KG1 (cell line): ENCODE measurements at places on chromosomes 6 and 20.

- no peak for DNase-seq
These were observed 6.3 kb upstream of the NAA20 start for GRCh38 chr20:20010639-20011500.

DNA sequence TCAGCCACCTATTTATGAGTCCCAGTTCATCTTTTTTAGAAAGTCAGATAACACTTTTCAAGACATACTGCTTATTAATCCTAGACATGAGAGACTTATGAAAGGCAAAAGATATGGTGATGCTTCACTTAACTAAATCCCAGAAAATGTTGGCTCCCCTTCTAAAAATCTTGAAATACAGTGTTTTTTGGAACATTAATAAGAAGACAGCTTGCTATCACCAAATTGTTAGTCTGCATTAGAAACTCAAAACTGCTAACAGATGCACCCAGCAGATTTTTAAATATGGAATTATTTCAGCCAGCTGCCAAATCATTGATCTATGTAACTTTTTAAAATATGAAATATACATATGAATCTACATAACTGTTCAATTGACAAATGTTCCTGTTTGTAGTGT is 108.6 kb upstream of the TIAM2 start:
- no peak for DNase-seq

DNA sequence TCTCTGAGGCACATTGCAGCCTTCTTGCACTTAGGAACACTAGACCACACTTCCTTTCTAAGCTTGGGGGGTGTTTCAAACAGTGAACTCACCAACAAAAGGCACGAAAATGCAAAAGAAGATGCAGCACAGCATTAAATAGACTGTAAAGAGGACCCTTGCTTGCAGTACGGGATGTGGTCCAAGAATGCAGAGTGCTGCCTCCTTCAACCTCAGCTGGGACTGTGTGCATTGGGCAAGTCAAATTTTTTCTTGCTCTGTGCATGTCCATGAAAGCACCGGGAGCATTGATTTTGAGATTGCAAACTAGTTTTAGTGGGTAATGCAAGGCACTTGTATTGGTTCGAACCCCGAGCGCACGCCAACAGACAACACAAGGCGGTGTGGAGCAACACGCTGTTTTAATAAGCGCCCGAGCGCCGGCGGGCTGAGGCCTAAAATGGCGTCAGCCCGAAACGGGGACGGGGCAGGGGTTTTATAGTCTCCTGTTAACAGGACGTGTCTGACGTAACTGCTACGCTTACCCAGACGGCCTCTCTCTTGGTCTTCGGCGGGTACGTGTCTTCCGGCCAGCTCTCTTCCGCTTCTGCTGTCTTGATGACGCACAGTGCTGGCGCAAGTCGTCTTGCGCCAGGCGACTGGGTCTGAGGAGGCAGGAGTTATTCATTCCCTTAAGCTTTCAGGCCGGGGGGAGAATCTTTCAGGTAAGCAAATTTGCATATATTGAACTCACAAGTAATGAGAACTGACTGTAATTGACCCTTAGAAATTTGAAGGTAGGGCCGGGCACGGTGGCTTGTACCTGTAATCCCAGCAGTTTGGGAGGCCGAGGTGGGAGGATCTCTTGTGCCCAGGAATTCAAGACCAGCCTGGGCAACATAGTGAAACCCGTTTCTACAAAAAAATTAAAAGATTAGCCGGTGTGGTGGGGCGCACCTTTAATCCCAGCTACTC is 18.7 kb upstream of the ZFP64 start:
- DNase-seq = no peak

- no peak for DNase-seq
These were observed 26.5 kb downstream of the BCKDHB start for GRCh38 chr6:80133020-80133419.

- DNase-seq = no peak
These were observed 213.0 kb upstream of the FAM83B start for GRCh38 chr6:54633601-54634000.
